Stimulated activated CD8-positive, alpha-beta memory T cell treated with anti-CD3 and anti-CD28 coated beads, Interleukin-15, amount 100 ng/mL, for 48 hours (primary cell): ENCODE measurements at places on chromosomes 11 and 22.

DNA sequence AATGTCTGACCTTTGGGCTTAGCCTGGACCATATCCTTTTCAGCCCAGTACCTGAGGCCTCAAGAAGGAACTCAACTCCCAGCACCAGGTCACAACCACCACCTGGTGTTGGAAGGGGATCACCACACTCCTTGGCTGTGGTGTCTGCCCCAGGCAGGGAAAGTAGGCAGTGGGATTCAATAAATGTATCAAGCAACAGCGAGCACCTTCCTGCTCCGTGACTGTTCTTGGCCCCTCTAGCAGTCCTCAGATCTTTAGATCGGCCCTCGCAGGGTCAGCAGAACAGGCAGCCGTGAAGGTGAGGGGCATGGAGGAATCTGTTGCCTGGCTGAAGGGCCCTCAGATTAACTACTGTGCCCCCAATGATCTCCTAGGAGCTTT, 15.9 kb downstream of the ARFGAP2 start:
- no peak for DNase-seq

- DNase-seq, result no peak
Measured at GRCh38 chr11:116482716-116483115, 290.1 kb downstream of the BUD13 start.

GRCh38 chr11:43694477-43694876, 13.9 kb downstream of the HSD17B12 start:
- no peak for DNase-seq

DNA sequence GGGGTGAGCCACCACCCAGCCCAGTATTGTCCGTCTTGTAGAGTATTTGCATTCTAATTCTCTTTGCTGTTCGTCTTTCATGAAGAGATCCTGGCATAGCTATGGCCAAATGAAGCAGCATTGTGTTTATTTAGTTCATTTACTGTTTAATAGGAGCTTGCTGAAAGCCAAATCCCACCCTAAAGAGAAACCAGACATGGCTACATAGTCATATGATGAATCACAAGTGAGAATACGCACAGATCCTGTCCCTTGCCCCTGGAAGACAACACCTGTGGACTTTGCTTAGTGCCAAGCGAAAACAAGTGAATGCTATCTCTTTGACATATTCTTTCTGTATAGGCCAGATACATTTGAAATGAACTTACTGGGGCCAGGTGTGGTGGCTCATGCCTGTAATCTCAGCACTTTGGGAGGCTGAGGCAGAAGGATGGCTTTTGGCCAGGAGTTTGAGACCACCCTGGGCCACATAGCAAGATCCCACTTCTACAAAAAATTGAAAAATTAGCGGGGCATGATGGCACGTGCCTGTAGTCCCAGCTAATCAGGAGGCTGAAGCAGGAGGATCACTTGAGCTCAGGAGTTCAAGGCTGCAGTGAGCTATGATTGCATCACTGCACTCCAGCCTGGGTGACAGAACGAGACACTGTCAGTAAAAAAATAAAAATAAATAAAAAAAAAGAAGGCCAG, 5.1 kb upstream of the ARFGAP3 start:
- no peak for DNase-seq

DNA sequence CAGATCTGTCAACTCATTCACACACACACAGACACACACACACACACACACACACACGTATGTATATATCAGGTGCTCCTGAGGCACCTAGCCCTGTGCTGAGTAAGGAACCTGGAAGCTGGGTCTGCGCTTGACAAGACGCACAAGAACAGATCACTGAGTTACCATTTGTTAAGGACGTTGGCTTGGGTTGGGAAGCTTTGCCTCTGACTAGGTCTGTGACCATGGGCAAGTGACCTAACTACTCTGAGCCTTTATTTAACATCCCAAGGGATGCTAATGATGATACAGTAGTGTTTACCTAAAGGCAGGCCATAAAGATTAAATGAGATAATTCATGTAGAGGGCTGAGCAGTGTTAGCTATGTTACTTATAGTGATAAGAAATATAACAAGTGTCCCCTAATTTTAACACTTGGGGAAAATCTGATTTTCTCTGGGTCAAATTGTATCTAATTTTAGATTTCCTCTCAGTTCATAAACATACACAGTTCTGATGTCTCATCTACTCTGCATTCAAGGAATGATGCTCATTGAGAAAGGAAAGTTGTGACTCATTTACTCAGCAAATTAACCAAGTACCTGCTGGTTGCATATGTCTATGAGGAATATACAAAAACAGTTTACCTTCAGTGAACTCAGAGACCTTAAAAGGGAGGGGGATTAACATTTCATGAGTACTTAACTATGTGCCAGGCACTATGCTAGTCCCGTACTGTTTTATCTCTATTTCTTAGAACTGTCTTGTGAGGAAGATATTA, 13.6 kb downstream of the RNF185 start:
- no peak for DNase-seq

DNA sequence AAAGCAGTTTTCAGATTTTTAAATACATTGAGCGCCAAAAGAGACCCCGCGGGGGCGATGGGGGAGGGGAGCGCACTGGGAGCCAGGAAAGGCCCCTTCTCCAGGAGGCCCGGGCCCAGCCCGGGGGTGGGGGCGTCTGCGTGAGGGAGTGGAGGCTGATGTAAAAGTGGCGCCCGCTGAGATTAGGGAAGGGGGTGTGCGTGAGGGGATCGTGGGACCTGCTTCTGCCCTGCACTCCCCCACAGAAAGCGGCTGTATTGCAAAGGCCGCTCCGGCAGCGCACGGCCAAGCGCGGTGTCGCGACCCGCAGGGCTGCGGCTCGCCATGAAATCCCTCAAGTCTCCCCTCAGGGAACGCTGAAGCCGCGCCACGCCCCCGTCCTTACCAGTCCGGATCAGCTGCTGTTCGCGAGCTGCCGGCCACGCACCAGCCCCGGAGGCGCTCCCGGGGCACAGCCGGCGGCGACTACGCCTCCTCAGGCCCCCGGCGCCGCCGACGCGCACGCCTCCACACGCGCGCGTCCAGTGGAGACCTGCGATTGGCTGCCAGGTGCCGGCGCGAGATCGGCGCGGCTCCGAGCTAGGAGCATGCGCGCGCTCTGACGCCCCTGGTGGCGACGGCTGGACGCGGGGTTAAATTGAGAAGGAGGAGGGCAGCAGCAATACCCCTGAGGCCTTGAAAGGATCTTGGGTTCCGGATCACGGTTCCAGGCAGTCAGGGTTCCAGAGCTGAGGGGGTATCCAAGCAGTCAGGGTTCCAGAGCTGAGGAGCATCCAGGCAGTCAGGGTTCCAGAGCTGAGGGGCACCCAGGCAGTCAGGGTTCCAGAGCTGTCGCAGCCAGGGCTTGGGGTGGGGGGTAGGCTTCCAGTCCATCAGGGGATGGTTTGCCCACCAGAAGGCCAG, at the start of gene ZNF280B:
ZNF280B (minus strand) TSS at position 469 of the 903 bp plus-strand sequence. CDS start 19,344 bp downstream, outside the sequence.
- peak; percentile 80 for DNase-seq

DNA sequence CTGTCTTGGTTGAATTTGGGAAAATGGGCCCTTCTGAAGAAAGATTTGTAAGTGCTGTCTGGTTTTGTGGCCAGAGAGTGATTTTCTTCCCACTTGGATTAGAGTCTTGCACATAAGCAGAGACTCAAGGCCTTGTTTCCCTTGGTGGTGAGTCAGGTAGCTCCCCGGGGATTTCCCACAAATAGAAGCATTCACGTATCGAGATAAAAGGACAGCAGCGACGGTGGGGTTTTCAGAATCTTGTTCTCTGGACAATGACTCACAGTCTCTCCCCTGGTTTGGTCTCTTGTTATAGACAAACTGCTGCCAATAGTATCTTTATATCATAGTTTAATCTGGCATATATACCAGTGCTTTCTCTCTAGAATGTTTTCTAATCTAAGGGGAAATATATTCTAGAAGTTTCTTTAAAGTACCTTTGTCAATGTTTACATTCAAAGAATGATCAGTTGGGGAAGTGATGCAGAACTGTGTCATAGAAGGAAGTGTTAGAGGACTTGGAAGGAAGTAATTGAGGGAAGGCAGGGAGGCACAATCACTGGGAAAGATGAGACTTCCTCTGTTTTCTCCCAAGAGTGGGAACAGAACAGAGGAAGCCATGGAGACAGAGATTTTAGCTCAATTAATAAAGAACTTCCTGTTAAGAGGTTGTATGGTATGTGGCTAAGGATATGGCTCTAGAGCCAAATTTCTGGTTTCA, 18.1 kb downstream of the POLA2 start:
- peak; percentile 52 for DNase-seq
